ENCODE measurements at places on chromosomes 4 and X.
A peak's percentile ranks its signal among the peaks of the same experiment; 100 is the strongest.

DNA sequence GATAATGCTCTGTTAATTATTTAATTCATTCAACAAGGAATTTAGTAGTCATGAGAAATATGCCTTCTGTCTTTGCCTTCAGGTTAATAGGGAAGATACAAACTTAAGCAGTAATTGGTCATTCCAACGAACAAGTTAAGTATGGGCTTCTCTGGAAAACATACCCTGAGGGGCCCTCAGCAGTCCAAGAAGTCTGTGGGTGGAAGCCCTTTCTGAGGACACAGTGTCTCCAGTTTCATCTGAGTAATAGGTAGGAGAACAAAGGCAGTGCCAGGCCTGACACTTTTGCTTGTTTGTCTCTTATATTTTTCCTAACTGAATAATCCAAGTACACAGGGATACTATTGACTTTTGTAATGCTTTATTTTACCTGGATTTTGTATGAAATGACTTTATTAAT lies 262.5 kb downstream of the FBXW7 start:
- DNase-seq, result no peak

DNA sequence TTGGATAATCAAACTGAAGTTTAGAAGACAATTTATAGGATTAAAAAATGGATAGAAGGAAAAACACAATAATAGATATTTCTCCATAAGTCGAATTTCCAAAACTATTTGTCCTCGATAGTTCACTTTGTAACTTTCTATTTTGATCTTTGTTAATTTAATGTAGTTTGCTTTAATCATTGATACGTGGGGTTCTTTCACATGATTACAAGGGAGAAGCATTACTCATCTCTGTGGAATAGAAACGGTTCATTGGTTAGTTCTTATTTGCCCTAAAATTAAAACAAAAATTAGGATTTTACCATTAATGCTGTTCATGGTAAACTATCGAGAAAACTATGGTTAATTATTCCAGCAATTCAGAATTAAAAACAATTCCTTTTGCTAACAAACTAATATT lies 2.1 kb downstream of the TET2 start:
- no peak for DNase-seq

GRCh38 chr4:14025111-14025510 lies 397.6 kb upstream of the BOD1L1 start:
- DNase-seq, result no peak

- DNase-seq, result no peak
Observed at GRCh38 chr4:153728660-153729059, 31.2 kb downstream of the RNF175 start.

DNA sequence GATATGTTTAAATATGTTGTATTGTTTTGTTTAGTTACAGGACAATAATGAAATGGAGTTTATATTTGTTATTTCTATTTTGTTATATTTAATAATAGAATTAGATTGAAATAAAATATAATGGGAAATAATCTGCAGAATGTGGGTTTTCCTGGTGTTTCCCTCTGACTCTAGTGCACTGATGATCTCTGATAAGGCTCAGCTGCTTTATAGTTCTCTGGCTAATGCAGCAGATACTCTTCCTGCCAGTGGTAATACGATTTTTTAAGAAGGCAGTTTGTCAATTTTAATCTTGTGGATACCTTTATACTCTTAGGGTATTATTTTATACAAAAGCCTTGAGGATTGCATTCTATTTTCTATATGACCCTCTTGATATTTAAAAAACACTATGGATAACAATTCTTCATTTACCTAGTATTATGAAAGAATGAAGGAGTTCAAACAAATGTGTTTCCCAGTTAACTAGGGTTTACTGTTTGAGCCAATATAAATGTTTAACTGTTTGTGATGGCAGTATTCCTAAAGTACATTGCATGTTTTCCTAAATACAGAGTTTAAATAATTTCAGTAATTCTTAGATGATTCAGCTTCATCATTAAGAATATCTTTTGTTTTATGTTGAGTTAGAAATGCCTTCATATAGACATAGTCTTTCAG lies 26.9 kb downstream of the NUDT6 start:
- DNase-seq, result no peak

- DNase-seq, result no peak
Observed at GRCh38 chr4:80049813-80050534, 23.1 kb downstream of the ANTXR2 start.

GRCh38 chr4:19293781-19294180 lies 957.9 kb upstream of the SLIT2 start:
- no peak for DNase-seq

GRCh38 chr4:138555108-138555507 lies 313.0 kb upstream of the SLC7A11 start:
- no peak for DNase-seq

DNA sequence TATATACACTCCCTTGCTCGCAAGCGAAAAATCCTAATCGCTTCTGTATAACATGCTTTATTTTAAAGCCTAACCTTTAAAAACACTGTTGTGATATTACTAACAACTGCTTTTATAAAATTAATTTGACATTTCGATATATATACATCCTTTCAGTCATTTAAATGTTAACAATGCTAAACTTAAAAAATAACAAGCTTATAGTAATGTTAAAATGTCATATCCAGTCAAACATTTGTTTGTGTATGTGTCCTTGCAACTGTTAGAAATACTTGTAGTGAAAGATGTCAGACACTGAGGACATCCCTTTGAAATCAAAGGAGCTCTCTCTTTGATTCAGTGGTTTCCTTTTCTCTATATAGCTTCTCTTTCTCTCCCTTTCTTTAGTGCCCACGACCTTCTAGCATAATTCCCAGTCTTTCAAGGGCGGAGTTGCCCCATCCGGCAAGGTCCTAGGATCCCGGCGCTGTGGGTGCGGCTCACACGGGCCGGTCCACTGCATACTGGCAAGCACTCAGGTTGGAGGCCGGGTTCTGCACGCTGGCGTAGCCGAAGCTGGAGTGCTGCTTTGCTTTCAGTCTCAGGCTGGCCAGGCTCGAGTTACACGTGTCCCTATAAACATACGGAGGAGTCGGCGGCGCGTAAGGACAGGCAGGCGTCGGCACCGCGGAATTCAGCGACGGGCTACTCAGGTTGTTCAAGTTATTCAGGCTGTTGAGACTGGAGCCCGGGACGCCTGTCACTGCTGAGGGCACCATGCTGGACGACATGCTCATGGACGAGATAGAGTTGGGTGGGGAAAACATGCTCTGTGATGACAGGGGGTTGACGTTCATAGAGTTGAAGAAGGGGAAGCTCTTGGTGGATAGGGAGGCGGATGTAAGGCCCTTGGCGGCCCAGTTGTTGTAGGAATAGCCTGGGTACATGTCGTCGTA lies 5.0 kb downstream of the PITX2 start:
- DNase-seq, result no peak

- peak; percentile 68 for DNase-seq
Observed at GRCh38 chr4:25861951-25862410, 807 bp downstream of the SEL1L3 start.

DNA sequence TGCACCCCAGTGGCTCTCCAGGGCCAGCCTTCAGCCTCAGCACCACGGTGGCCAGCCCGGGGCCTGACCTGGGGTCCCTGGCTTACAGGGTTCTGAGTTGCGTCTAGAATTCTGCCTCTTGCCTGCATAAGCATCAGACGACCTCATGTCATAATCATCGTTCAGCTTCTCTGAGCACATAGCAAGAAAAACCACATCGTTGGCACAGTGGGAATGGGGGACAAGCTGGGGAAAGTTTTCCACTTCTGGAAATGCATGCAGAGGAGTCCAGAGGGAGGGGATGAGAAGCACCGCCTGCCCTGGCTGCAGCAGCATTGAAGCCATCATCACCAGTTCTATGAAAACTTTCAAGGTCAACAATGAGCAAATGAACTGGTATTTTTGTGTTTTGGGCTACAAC lies 441.0 kb upstream of the FRG1 start:
- no peak for DNase-seq

- no peak for DNase-seq
Observed at GRCh38 chr4:129622566-129622965, 526.6 kb downstream of the C4orf33 start.

GRCh38 chr4:89660444-89661172 lies 176.4 kb downstream of the SNCA start:
- no peak for DNase-seq

GRCh38 chr4:25350561-25350960 lies 26.5 kb upstream of the ANAPC4 start:
- no peak for DNase-seq

DNA sequence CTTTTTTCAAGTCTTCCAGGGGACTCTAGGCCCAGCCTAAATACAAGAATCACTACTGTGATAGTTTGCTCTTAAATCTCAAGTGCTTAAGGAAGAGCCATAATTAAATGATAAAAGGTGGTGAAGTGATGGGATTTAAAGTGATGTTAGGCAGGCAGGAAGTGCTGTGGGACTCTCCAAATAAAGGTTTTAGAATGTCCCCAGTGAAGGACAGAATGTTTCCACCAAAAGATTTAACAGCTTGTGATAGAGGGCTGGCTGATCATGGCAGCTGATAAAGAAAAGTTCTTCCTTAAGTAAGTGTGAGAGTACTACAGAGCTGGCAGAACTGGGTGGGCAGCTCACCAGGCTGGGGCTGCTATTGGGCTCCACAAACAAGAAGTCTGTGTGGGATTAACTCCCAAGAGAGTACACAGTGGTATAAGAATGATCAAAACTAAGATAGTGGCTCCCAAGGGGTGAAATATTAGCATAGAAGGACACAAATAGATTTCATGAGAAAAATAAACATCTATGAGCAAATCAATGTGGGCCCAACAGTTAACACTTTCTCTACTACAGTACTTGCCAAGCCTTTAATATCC lies 637.2 kb upstream of the CPEB2 start:
- DNase-seq, result no peak

- no peak for DNase-seq
Observed at GRCh38 chrX:119826399-119826959, 26.3 kb downstream of the UPF3B start.

DNA sequence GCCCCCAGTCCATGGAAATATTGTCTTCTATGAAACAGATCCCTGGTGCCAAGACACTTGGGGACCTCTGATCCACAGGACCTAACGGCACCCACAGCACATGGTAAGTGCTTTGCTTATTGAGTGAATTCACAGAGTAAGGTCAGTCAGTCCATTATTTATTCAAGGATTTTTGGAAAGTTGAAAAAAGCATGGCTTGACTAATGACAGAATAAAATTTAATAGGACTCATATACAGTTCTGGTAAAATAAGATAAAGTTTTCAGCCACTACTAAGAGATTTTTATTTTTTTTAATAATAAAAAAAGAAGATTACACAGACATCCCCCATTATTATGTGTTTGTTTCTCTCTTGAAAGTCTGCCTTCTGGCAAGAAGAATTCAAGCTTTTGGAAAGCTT lies 490.6 kb upstream of the HS3ST1 start:
- no peak for DNase-seq

- no peak for DNase-seq
Observed at GRCh38 chrX:34546366-34546765, 110.7 kb downstream of the TMEM47 start.

DNA sequence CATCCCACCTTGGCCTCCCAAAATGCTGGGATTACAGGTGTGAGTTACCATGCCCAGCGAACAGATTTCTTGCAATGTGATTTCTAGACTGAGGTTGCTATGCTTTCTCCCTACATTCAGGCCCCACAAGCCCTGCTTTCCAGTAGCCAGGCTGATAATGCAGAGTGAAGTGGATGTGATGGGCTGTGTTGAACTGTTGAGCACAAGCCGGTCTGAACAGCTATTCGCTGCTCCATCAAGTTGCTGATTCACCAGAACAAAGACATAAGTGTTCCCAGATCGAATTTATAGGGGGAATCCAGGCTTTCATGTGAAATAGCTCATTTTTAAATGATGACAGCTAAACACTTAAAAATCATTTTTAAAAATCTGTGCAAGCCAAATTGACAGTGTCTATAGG lies 8.0 kb downstream of the NIPAL1 start:
- no peak for DNase-seq

DNA sequence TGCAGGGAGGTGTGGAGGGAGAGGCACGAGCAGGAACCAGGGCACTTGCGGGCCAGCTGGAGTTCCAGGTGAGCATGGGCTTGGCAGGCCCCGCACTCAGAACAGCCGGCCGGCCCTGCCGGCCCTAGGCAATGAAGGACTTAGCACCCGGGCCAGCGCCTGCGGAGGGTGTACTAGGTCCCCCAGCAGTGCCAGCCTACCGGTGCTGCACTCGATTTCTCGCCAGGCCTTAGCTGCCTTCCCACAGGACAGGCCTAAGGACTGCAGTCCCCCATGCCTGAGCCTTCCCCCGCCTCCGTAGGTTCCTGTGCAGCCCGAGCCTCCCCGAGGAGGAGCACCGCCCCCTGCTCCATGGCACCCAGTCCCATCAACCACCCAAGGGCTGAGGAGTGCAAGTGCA lies 18.0 kb upstream of the NFKB1 start:
- DNase-seq, result no peak

DNA sequence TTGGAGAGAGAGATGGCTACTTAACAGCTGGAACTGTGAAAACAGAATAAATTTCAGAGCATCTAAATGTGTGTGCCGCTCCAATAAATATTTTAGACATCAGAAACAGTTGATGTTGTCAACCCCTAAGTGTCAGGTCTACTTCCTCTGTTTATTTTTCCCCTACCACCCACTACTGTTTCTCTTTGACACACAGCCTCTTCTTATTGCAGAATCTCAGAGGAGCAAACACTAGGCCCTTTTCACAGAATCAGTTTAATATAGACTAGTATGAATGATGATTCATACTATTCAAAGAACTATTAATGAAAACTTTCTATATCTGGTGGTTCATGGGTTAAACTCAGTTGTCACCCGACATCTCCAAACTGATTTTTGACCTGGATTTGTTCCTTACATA lies 33.9 kb downstream of the NAA11 start:
- no peak for DNase-seq

- no peak for DNase-seq
Observed at GRCh38 chr4:24850674-24851073, 55.3 kb downstream of the SOD3 start.

DNA sequence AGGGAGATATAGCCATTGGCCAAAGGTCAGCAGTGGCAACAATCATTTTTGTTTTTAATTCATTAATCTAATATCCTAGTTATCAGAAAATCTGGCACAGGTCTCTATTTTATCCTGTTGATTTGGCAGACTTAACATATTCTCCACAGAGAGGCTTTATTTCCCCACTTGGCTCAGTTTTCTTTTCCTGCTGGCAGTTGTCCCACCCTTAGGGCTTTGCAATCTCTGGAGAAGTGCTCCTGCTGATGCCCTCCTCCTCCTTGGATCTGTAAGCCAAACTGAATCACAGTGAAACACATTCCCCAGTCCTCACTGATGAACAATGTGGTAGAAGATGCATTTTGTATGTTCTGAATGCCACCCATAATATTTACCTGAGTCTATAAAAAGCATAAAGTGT lies 889.7 kb downstream of the PDHA2 start:
- peak; percentile 89 for DNase-seq

- DNase-seq, result peak; percentile 27
Observed at GRCh38 chr4:40550948-40551462, 78.7 kb downstream of the RBM47 start.

DNA sequence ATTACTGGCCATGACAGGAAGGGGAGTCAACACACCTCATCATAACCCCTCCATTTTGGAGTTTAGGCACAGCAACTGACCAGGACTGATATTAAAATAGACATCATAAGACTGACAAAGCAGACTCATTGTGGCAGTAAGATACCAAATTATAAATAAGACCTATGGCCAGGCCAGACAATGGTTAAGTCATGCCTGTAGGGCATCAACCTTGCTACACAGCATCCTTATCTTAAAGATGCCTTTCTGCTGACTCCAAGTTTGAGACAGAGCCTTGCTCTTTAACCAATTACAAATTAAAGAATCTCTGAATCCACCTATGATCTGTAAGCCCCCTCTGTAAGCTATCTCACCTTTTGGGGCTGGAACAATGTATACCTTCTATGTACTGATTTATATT lies 65.5 kb downstream of the VCX2 start:
- no peak for DNase-seq
